ENCODE measurements at places on chromosomes 16 and 17. TPM values are rescaled to one million over a fixed set of nuclear protein-coding genes. Genes with fewer than 3 reads are reported as not detected.

KRTAP29-1 gene
- polyA plus RNA-seq, result not detected

NDE1 gene
- polyA plus RNA-seq, result 43.0 TPM

IGSF6 gene
- 7.5 TPM for polyA plus RNA-seq

OR2C1 gene
- 0.99 TPM for polyA plus RNA-seq

KRTAP4-5 gene
- polyA plus RNA-seq, result not detected

ABCA9 gene
- polyA plus RNA-seq, result 3.7 TPM

KSR1 gene
- 88.9 TPM for polyA plus RNA-seq

PYY gene
- polyA plus RNA-seq, result 0.23 TPM

SLC16A13 gene
- polyA plus RNA-seq, result 4.8 TPM

PRAC2 gene
- polyA plus RNA-seq, result not detected

FBXL16 gene
- 1.5 TPM for polyA plus RNA-seq

NOB1 gene
- polyA plus RNA-seq, result 60.8 TPM

TAC4 gene
- polyA plus RNA-seq, result 1.1 TPM

GPR142 gene
- polyA plus RNA-seq, result not detected

DNA sequence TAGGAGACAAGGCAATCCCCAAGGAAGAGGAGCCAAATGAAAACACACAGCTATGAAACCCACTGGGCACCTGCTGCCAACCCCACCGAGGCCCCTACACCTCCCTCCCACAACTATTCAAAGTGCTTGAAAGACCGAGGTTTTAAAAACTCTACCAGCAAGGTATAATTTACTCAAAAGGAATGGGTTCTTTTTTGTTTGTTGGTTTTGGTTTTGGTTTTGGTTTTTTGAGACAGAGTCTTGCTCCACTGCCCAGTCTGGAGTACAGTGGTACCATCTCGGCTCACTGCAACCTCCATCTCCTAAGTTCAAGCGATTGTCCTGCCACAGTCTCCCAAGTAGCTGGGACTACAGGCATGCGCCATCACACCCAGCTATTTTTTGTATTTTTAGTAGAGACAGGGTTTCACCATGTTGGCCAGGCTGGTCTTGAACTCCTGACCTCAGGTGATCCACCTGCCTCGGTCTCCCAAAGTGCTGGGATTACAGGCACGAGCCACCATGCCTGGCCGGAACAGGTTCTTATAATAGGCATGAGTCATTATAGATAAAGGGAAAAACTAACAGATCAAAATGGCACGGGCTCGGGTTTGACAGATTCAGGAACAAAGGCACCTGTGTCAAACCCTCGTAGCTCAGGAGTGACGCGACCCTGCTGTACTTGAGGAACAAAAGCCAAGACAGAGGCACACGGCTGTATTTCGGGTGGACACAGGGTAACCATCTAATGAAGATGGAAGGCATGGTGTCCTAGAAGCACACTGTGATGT is 40.7 kb downstream of the COTL1 start:
- DNase-seq, result no peak

DNA sequence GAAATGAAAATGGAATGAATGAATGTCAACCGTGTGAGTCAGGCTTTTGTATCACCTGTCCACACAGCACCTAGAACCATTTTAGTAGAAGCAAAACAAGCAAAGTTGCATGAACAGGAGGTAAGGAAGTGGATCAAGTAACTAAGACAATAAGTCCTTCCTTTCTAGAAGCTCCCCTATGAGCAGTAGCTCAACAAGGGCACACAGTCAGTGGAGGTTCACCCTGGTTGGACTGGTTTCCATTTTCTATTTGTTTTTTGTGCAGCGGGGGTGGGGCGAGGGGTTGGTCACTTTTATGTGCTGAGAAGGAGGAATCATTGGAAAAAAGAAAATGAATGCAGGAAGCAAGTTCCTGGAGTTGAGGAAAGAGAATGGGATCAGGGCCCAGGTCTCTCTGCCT is 4.0 kb upstream of the HSBP1 start:
- DNase-seq, result no peak

DNA sequence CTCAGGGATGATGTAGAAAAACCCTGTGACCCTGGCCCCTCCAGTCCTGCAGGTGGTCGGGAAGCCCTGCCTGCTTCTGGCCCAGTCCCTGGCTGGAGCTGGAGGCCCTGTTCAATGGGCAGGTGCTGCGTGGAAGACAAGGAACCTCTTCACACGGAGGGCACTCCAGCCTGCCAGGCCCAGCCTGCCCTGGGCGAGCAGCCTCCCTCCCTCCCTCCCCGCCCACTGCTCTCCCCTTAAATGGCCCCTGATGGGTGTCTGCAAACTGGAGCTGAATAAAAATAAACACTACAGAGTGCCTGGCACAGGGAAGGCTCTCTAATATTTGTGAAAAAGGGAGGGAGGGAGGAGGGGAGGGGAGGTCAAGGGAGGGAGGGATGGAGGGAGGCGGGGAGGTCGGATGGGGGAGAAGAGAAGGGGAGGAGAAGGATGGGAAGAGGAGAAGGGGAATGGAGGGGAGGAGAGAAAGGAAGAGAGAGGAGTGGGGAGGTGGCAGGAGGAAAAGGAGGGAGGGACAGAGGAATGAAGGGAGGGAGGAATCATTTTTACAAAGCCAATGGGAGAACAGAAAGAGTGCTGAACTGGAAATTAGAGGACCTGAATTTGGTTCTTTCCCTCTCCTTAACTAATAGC is 222.8 kb upstream of the TNRC6C start:
- no peak for DNase-seq

DNA sequence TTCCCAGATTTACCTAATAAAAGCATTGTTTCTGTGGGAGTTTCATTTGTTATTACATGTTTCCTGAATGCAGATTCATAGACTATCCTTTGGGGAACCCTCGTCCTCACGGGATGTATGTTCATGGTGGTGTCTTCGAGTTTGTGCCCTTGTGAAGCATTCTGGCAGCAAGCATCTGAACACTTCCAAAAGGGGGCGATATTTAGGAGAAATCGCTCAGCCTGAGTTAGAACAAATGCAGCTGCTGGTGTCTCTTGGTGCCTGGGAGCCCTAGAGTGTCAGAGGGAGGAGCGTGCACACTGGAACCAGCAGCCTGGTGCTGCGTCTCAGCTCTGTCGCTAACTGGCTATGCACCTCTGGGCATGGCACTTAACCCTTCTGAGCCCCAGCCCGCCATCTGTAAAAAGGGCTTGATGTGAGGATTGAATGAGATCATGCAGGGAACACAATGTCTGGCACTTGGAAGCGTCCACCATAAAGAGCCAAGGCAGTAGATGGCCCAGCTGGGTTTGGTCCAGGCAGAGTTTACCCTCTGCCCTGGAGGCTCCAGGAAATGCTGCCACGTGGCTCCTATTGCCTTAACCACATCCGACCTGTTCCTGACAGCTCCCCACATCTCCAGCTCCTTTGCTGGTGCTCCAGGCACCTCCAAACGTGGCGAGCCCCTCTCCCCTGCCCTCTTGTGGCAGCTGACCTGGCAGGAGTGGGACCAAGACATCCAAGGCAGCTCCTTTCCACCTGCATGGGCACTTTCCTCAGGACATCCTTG is 25.0 kb upstream of the C16orf78 start:
- DNase-seq, result no peak

DNA sequence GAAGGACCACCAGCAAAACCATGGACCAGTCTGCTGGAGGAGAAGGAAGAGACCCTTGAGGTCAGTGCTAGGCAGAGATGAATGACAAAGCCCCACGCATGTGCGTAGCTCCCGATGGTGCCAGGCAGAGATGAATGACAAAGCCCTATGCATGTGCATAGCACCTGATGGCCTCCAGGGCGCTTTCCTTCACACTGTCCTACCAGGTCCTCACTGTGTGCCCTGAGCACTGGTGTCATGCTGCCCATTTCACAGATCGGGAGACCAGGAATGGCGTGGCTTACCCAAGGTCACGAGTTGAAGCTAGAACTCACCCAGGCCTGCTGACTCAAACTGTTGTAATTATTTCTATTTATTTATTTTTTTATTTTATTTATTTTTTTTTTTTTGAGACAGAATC is 149.6 kb downstream of the KATNIP start:
- no peak for DNase-seq

GRCh38 chr16:77499373-77500285 is 64.8 kb upstream of the ADAMTS18 start:
- no peak for DNase-seq

- no peak for DNase-seq
Observed at GRCh38 chr17:57242148-57242547, 14.2 kb upstream of the MSI2 start.

GRCh38 chr17:20116683-20117309 is 107.6 kb downstream of the SPECC1 start:
- DNase-seq, result no peak

- DNase-seq, result no peak
Observed at GRCh38 chr16:14501331-14502255, 128.5 kb downstream of the PARN start.

GRCh38 chr17:36949461-36949927 is 740 bp downstream of the AATF start:
- DNase-seq, result no peak

GRCh38 chr17:67679225-67679624 is 38.5 kb upstream of the NOL11 start:
- no peak for DNase-seq

DNA sequence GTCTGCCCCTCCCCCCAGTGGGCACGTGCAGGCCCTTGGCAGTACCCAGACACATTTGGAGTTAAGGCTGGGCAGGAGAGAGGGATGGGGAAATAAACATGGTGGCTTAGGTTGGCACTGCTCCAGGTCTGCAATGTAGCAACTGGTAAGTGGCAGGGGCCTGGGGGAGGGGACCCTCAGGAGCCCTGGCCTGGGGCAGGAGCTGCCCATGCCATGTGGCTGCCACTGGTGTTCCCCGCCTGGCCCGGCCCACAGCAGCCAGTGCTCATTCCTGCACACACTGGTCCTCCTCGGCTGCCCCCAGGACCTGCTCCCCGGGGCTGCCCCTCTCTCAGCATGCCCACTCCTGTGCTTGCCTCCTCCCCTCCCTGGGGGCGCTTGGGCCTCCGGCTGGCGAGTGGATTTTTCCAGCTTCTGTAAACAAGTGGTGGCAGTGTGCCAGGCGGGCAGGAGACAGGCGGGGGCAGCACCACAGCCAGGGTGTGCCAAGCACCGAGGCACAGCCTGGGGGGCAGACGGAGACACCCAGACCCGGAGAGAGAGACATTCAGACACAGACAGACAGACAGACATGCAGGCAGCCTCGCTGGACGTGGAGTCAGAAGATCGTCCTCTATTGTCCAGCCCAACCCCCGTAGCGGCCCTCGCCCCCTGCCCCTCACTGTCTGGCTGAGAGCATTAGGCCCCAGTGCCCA is 9.4 kb downstream of the THRA start:
- no peak for DNase-seq

- no peak for DNase-seq
Observed at GRCh38 chr16:84380405-84380804, 12.1 kb downstream of the ATP2C2 start.

- no peak for DNase-seq
Observed at GRCh38 chr17:79987935-79988184, 47.8 kb downstream of the TBC1D16 start.

DNA sequence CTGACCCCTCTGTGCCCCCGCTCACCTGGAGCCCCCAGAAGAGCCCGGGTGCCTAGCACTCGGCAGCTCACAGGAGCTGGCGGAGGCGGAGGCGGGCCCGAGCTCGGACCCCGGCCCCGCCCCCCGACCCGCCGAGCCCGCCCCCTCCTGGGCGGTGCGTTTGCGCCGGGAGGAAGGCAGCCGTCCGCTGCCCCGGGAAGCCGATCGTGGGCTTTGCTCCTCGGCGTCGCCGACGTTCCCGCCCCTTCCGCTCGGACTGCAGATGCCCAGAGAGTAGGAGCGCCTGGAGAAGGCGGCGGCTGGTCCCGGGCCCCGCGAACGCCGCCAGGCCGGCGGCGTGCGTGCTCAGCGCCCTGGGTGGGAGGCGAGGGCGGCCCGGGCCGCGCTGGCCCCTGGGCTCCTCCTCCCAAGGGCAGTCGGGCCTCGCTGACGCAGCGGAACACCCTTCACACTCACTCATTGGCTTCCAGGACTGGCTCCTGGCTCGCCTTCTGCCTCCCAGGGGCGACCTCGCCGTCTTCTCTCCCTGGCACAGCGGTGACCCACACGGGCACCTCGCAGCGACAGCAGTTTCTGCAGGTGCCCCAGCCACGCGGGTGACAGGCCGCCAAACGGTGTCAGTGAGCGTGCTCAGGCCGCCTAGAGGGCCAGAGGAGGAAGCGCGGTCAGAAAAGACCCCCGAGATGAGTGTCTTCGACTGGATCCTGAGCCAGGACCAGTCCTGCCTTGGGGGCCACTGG is at the start of gene PLSCR3:
TSS of gene PLSCR3 (minus strand) at position 74 of the 740 bp plus-strand sequence. CDS start 415 bp downstream, outside the sequence.
- no peak for DNase-seq

DNA sequence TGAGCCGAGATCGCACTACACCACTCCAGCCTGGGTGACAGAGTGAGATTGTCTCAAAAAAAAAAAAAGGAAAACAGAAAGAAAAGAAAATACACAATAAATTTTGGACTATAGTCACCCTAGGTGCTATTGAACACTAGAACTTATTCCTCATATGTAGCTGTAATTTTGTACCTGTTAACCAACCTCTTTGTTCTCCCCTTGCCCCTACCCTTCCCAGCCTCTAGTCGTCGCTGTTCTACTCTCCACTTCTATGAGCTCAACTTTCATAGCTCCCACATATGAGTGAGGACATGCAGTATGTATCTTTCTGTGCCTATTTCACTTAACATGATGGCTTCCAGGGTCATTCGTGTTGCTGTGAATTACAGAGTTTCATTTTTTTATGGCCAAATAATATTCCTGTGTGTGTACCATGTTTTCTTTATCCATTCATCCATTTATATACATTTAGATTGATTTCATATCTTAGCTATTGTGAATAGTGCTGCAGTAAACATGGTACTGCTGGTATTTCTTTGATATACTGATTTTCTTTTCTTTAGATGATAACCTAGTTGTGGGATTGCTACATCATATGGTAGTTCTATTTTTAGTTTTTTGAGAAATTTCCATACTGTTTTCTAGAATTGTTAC is 28.3 kb downstream of the VPS35L start:
- no peak for DNase-seq

- DNase-seq, result no peak
Observed at GRCh38 chr17:4354862-4355514, 11.5 kb downstream of the UBE2G1 start.

DNA sequence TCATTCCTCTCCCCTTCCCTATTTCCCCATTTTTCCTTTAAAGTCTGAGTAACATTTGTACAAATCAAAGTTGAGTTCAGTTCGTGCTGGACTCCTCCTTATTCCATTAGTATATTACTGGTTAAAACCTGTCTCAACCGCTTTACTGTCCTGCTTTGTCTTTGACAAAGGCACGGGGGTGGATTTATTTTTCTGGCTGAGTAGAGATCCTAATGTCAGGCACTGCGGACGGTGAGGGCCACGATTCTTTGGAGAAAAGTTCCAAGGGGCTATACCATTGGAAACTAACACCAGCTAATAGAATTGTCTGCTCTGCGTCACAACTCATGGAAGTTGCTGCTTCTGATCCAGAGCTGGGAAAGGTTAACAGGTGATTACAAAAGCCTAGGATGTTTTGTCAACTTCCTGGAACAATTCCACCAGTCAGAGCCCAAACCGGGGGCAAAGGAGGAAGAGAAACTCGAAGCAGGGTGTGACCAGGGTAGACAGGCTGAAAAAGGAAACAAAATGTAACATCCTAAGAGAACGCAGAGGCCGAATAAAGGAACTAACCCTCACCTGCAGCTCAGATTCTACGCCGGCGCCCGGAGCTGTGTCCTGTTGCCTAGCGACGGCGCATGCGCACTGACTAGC is 12.4 kb downstream of the TAT start:
- DNase-seq, result no peak
